Memory B cell (primary cell): ENCODE measurements at places on chromosomes 5 and 9.

DNA sequence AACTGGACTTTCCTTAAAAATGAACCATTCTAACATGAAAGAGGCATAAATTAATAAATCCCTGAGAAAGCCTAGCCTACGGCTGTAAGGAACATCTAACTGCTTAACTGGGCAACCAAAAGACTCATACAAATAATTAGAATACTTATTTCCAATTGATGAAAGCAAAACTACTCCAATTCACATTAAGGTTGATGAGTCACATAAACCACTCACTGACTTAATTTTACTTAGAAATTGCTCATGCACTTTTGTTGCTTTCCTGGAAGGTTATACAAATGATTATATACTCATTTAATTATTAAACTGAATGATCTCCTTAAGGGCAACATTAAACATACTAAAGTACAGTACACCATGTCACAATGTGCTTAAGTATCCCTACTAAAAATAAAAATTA is 101.9 kb downstream of the NFIB start:
- no peak for DNase-seq

- no peak for DNase-seq
Measured at GRCh38 chr5:177440990-177441780, 5.4 kb upstream of the PRR7 start.

DNA sequence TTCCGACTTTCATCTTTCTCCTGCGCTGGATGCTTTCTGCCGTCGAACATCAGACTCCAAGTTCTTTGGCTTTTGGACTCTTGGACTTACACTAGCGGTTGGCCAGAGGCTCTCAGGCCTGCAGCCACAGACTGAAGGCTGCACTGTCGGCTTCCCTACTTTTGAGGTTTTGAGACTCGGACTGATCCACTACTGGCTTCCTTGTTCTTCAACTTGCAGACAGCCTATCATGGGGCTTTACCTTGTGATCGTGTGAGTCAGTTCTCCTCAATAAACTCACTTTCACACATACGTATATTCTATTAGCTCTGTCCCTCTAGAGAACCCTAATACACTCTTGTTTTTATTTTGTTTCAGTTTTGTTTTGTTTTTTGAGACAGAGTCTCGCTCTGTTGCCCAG is 10.3 kb downstream of the FKBP15 start:
- DNase-seq, result no peak

- DNase-seq, result no peak
Measured at GRCh38 chr5:123344816-123345426, 78.3 kb downstream of the CEP120 start.

DNA sequence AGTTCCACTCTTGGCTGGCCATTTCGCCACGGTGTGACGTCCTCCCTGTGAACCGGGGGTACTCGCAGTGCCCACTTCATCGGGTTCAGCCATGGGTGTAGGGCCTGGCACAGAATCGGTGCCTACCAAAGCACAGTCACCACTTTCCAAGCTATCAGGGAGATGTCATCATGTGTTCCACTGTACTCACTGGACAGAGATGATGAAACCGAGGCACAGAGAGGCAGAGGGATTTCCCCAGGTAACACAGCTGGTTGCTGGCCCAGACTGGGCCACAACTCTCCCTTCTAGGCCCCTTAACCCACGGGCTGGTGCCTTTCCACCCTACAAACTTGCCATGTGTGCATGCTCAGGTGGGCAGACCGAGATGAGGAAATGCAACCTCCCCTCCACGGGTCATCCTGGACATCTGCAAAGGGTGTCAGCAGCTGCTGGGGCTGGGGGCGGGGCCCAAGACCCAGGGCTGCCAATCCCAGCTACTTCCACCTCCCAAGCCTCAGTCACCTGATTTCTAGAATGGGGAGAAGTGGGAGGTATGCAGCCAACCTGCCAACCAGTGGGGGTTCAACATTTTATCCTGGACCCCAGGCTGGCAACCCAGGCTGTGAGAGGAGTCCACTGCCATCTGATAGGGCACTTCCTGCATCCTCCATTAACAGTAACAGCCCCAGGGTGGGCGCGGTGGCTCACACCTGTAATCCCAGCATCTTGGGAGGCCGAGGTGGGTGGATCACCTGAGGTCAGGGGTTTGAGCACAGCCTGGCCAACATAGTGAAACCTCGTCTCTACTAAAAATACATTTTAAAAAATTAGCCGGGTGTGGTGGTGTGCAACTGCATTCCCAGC is 893 bp upstream of the SH2D3C start:
- no peak for DNase-seq

DNA sequence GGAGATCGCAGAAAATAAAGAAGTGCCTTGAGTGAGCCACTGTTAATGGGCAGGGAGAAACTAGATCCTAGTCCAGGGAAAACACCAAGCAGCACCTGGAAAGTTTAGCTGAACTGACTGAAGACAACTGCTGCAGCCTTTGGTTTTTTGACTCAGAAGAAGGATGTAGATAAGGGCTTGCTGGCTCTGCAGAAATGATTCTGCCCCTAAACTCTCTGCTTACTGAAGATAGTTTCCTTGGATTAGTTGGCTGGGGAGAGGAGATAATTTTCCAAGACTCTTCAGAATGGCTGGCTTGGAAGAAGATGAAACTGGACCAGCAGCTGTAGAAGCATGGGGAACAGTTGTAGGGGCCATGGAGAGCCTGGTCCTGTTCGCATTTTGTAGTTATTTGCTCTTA is 471.8 kb downstream of the KDM4C start:
- DNase-seq, result no peak

DNA sequence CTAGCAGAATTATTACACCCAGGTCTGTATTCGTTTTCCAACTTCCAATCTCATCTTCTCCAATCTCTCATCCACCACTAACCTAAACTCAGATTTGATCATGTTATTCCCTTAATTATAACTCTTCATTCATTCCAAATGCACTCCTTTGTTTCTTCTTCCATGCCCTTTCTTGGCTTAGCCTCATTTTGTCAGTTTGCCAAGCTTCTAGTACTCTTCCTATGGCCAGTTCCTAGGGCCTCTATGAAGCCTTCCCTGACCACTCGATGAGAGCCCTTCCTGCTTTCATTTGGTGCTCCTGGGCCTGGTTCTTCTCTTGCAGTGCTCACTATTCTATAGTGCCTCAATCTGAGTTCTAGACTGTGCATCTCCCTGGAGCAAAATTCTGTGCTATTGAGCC is 5.8 kb downstream of the FAM219A start:
- no peak for DNase-seq

DNA sequence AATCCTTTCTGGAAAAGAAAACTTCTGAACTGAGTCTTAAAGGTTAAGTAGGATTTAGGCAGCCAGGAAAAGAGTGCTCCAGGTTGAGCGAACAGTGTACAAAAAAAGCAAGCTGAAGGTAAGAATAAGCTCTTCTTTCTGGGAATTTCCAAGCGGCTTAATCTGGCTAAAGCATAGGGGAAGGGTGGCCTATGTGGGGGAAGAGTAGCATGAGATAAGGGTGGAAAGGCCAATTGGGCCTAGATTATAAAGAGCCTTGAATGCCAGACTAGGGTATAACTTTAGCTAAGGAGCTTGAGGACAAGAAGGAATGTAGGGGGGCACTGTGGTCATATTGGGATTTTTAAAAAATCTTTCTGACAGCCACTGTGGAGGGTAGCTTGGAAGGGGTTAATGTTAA is 37.3 kb upstream of the NR5A1 start:
- no peak for DNase-seq

DNA sequence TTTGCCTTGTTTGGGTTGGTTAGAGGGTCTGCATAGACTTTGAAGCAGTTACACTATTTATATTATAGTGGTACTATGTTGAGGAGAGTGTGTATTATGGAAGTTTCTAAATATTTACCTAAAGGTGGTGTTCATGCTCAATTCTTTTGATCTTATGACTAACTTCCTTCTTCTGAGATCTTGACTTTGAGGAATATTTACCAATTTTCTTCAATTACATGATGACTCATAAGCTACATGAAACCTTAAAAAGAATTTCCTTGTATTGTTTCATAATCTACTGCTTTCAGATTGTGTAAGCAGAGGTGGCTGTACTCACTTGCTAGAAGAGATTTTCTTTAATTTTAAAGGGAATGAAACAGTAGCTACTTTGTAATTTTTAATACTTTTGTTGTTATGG is 276.1 kb downstream of the TAF11L14 start:
- no peak for DNase-seq

- no peak for DNase-seq
Measured at GRCh38 chr9:134181648-134182034, 17.3 kb upstream of the RNU6ATAC start.

- DNase-seq, result no peak
Measured at GRCh38 chr5:82816926-82817325, 260.3 kb downstream of the TMEM167A start.

DNA sequence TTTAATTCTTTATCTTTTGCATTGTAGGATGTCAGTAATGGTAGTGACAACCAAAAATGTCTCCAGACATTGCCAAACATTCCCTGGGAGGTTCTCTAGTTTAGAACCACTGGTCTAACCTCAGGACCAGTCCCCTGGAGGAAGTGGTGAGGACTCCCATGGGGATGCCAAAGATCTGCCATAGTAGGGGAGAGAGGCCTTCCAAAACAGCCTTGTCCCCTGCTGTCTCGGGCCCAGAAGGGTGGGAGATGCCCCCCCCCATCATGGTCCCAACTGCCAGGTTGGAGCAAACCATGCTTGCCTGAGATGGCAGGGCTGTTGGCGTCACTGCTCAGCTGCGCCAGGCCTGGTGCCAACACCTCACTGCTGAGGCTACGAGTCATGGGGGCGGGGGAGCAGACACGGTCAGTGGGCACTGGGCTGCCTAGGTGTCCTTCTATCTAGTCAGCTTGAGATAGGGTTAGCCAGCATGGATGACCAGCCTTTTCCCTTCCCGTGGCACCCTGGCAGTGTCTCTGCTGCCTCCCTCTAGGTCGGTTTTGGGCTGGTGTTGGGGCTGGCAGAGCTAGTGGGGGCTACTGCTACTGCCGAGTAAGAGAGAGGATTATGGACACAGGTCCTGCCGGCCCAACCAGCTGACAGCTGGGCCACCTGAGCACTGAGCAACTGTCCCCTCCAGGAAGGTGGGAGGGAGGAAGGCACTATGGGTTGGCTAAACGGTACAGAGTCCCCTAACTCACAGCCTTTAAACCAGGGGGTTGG is 8.3 kb upstream of the CXXC5 start:
- no peak for DNase-seq

DNA sequence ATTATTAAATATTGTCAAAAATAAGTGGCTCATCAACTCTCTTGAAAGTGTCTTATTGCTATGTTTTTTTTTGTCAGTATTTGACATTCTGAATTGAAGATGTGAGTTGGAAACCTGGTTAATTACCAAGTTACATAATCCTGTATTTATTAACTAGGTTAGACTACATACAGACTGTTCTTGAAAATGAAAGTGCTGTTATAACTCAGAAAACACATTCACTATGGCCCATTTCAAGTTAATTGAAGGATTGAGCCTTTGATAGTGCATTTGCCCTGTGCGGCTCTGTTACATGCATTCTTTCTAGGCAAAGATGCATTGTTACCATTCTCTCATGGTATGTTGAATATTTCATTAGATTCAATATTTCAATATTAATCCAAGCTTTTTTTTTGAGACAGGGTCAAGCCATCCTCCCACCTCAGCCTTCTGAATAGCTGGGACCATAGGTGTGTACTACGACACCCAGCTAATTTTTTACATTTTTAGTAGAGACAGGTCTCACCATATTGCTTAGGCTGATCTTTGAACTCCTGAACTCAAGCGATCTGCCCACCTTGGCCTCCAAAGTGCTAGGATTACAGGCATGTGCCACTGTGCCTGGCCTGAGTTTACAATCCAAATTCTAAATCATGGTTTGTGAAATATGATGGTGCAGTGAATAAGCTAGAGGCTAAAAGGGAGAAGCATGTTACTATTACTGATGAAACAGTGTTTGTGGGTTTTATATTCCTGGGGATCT is 10.0 kb downstream of the CTNNA1 start:
- DNase-seq, result no peak

- no peak for DNase-seq
Measured at GRCh38 chr5:22051881-22052280, 801.3 kb downstream of the CDH12 start.

DNA sequence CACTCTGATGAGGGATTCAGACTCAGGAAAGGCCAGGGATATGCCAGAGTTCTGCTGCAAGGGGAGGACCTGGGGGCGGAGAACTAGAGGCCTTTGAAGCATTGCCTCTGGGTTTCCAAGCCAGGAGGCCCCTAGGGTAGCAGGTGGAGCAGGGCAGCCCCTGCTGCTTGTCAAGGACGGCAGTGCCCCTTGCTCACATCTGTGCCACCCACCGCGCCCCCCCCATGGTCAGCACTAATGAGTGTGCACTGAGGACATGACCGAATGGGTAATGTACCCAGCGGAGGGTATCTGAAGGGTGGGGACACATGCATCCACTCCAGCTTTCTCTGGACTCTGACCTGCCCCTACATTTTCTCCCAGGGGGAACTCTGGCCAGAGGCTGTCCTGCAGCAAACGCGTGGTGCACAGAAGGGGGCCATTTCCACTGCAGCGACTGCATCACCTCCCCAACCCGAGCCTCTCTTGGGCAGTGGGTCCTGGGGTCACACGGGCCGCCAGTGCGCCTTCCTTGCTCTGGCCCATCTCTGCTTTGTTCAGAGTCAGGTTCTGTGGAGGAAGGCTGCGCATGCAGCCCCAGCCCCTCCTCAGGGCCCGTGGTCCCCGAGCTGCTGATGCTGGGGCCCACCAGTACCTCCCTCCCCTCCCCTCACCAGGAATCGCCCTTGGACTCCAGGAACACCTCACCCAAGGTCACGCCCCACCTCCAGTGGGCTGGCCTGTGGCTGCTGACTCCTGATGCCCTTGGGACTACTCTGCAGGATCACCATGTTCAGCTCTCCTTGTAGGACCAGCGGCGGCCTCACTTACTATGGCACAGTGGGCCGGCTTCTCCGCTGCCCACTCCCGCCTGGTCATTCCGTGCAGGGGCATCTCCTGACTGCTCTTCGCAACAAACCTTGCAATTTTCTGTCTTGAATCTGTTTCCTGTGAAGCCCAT is 31.2 kb downstream of the STC2 start:
- DNase-seq, result no peak

DNA sequence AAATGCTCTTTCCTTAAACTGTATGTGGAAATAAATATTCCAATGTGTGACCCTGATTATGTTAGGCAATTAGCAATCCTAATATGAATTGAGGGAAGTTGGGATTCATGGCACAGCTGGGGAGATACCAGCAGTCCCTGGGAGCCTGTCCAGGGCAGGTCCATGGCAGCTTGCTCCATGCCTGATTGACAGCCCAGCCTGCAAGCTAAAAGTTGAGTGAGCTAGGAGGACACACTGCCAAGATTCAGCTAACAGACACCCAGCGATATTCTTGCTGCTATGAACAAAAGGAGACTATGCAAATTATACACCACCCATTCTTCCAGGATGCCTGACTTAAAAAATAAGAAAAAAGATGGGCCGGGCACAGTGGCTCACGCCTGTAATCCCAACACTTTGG is 6.2 kb downstream of the TGFBI start:
- DNase-seq, result no peak

DNA sequence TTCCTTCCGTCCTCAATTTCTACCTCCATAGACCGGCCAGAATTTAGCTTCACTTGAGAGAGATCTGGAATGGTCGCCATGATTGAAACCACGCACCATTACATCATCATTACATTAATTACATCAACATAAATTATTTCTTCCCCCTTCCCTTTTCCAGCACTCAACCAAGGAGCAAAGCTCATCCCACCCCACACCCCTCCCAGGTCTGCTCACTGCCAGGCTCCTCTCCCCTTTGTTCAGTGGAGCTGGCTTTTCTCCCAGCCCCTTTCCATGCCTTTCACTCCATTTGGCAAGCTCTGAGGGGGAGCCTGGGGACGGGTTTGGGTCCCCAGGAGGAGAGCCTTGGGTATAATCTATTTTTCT is 8.4 kb downstream of the RACK1 start:
- DNase-seq, result no peak

- DNase-seq, result no peak
Measured at GRCh38 chr9:128077847-128078503, 9.9 kb downstream of the SLC25A25 start.
